Natural killer cell (primary cell): ENCODE measurements at places on chromosomes 11 and 22.
A peak's percentile ranks its signal among the peaks of the same experiment; 100 is the strongest.

DNA sequence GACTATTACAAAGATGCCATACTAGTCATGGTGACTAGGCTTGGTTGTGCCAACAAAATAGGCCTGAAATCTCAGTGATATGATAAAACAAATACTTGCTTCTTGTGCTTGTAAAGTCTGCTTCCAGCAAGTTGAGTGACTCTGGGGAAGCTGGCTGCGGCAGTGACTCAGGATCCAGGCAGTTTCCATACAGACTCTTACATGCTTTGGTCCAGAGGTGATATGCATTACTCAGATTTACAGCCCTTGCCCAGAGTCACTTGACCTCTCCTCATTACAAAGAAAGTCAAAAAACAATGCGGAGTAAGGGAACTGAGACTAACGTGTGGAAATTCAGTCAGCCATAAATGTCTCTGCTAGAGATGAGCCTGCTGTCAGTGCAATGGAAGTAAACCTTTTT is 387.5 kb downstream of the KCNA4 start:
- DNase-seq = no peak

DNA sequence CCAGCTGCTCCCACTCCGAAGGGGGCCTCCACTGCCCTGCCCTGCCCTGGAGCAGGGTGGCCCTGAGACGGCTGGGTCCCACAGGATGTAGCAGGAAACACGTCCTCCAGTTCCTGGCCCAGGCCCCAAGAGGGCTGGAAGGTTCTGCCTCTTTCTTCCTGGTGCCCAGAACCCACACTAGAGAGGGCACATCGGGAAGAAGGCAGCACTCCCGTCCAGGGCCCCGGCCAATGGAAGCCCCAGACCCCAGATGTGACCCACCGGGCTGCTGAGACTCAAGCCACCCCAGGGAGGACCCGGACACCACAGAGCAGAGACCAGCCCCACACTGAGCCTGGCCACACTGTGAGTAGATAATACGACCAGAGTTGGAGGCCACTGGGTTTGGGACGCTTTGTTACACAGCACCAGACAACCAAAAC is 71.2 kb downstream of the CELSR1 start:
- DNase-seq = no peak

GRCh38 chr11:100562128-100562527 is 125.0 kb upstream of the ARHGAP42 start:
- no peak for DNase-seq

DNA sequence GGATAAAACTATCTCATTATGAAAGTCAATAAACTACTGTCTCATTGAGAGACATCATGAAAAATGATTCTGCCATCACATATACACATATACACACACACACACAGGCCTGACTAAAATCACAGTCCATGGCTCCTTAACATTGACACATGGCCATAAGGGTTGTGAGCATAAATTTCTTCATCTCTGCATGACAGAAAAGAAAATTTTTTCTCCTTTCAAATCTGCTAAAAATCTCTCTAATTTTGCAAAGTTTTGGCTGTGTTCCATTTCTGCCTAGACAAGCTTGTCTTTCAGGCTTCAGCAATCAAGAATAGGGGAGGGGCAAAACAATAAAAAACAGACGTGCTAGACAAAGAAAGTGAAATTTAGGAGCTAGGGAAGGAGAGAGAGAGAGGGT is 324.5 kb downstream of the LRRC4C start:
- no peak for DNase-seq

DNA sequence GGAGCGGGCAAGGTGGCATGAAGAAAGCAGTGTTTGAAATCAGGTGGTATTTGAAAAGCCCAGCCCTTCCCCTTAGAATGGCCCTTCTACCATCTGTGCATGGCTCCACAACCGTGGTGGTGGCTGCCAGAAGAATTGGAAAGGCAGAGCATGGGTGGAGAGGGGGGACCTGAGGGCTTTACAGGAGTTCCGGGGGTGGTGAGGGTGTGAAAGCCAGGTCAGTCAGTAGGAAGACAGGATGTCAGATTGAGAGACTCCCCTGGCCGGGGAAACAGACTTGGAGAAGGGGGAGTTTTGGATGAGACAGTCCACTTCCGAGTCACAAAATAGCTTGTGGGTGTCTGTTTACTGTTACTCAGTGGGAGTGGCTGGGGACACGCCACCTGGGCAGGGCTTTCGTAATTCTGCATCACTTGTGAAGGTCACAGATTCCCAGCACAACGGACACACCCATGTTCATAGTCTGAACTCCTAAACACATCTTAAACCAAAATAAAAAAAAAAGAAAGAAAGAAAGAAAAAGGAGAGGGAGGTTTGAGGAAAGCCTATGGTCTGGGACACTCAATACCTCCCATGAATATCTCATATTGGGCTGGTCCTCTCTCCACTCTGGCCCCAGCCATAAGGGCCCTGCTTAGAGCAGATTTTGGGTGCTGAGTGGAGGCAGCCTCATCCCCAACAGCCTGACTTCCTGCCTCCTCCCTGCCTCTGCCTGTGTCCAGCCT is 24.4 kb upstream of the SMIM35 start:
- DNase-seq = no peak

- DNase-seq = no peak
Measured at GRCh38 chr11:47359586-47359985, 7.1 kb upstream of the MYBPC3 start.

GRCh38 chr11:118169300-118170140 is 6.9 kb downstream of the SCN2B start:
- no peak for DNase-seq

GRCh38 chr11:94558468-94558867 is 8.7 kb upstream of the PIWIL4 start:
- DNase-seq = no peak

- DNase-seq = no peak
Measured at GRCh38 chr22:50613291-50613981, 12.8 kb downstream of the MAPK8IP2 start.

DNA sequence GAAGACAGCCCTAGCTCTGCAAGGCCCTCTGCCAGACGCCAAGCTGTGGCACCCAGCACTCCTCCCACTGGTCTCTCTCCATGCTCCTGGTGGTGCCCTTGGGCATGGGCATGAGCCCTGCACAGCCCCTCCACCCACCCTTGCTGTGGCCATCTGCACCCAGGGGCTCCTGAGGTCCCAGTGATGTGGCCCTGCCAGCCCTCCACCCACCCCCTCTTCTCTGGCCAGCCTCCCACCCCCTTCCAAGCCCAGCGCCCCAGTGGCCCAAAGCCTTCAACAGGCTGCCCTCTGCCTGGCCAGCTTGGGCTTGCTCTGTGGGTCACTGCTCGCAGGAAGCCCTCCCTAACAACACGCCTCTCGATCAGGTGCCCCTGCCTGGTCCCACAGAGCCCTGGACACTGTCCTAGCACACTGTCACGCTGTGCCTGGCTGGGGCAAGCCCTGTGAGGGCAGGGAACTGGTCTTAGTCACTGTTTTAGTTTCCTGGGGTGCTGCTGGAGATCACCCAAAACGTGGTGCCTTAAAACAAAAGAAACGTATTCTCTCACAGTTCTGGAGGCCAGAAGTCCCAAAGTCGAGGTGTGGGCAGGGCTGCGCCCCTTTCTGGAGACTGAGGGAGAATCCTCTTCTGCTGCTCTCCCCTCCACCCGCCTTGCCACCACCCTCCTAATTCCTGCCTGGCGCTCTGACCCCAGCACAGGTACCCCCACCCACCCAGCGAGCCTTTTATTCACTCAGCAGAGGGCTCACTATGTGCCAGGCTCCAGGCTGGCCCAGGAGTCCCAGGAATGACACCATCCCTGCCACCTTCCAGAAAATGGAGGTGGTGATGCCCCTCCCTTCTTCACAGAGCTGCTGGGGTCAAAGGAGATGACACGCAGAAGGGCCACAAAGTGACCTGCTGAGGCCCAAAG is 14.7 kb downstream of the SULT4A1 start:
- no peak for DNase-seq

DNA sequence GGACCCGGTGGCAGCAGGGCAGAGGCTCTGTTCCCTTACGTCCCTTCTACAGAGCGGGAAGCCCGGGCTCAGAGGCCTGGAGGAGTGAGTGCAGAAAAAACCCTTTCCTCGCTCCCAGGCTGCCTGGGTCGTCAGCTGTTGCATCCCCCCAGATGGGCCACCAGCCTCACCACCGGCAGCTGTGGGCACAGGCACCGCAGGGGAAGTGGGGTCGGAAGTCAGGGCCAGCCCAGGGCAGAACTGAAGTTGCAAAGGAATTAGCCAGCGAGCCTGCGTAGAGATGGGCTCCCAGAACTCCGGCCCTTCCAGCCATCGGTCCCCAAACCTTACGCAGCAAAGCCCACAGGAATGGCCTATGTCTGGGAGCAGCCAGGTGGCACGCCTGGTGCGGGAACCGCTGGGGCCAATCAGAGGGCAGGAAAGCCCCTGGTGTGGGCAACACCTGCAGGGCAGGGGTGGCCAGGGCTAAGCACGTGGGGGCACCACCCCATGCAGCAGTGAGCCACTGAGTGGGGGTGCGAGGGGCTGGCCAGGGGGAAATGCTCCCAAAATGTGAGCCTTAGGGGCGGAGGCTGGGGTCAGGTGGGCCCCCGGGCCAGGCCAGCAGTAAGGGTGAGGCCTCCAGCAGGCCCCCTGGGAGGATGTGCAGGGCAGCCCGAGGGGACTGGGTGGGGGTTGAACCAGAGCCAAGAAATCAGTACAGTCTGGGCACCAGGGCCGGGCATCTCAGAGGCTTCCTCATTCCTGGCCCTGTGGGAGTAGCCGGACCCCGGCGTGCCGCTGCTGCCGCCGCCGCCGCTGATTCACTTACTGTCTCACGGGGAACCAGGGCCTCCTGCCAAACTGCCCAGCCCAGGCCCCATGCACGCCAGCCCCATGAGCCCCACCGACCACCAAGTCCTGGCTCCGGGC is 58.2 kb downstream of the WNT7B start:
- no peak for DNase-seq

DNA sequence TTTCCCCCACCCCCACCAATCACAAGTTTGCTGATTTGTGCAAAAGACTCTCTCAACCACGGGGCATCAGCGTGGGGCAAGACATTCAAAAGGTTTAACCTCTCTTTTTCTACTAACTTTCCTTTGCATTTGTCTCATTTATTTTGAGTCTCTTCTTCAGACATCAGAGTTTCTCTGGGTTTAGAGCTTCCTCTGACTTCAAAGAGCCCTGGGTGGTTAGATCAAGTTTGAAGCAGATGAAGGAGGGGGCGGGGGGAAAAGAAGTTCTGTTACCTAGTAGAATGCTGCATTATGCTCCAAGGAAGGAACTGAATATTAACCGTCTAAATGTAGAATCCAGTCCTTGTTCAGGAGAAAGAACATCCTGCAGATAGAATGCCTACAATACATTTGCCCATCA is 24.5 kb downstream of the GAS2 start:
- DNase-seq = peak; percentile 66

- DNase-seq = peak; percentile 12
Measured at GRCh38 chr11:2519862-2520735, 75.3 kb downstream of the KCNQ1 start.

DNA sequence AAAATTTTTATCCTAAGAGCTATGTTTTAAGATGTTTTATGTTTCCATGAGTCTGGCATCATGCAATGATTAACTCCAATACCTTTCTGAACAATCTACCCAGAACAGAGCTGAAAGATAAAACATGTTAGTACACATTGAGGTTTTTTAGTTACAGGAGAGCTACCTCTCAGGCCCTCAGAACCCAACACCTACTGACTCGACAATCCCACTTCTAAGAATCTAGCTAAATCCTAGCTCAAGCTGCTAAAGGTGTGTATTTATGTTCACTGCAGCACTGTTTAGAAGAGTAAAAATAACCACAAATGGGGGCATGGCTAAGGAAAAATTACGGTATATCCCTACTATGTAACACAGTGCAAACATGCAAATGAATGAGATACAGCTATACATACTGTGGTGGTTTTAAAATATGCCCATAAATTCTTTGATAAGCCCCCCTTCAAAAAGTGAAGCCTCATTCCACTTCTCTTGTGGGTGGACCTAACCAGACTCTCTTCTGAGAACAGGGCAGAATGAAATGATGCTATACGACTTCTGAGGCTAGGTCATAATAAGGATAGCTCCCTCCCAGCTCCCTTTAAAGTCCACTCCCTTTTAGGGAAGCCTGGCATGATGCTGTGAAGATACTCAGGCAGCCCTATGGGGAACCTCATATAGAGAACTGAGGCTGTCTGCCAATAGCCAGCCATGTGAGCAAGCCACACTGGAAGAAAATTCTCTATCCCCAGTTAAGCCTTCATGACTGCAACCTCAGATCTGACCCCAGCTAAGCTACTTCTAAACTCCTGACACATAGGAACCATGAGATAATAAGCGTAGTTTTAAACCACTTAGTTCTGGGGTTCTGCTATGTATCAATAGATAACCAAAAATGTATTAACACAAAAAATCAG is 29.5 kb downstream of the TMEM123 start:
- no peak for DNase-seq

- no peak for DNase-seq
Measured at GRCh38 chr22:38886333-38886732, 14.3 kb upstream of the CBX6 start.

DNA sequence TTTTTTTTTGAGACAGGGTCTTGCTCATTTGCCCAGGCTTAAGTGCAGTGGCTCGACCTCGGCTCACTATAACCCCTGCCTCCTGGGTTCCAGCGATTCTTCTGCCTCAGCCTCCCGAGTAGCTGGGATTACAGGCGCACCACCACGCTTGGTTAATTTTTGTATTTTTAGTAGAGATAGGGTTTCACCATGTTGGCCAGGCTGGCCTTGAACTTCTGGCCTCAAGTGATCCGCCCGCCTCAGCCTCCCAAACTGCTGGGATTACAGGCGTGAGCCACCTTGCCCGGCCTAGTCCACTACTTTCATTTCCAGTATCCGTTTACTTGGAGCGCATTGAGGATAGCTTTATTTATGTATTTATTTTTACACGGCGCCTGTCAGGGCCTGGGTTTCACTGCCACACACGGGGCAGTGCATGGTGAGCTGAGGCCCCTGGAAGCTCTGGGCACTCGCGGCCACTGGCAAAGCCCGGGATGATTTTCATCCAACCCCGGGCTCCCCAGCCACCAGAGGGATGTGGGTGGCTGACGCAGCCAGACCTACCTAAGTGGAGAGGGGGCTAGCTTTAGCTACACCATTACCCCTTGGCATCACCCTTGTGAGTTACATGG is 6.1 kb upstream of the MCAM start:
- DNase-seq = no peak

DNA sequence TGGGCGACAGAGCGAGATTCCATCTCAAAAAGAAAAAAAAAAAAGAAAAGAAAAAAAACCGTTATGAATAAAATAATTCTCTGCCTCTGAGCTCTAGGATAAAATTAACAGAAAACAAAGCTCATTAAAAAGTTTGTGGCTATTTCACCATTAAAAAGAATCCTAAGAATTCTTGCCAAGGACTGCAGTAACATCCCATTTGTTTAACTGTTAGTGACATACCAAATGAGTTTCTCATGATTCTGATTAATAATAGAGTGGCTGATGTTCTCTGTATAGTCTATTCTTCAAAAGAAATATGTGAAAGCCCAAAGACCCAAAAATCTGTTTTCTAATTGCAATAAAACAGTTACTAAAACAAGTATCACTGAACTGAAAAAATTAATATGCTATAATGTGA is 19.7 kb downstream of the CLNS1A start:
- DNase-seq = no peak

- no peak for DNase-seq
Measured at GRCh38 chr22:42114721-42115120, 15.9 kb downstream of the CYP2D6 start.
